ENCODE measurements at places on chromosomes 13 and 19. TPM values are rescaled to one million over a fixed set of nuclear protein-coding genes. Genes with fewer than 3 reads are reported as not detected.
A peak's percentile ranks its signal among the peaks of the same experiment; 100 is the strongest.

- no peaks in the 10 kb centered on the region for H3K27me3 ChIP-seq
- no peak overlapping the region for H3K27ac ChIP-seq
- H3K4me1 ChIP-seq: no peaks in the 10 kb centered on the region
- no peaks in the 10 kb centered on the region for H3K36me3 ChIP-seq
Observed at GRCh38 chr13:58266271-58266670, 634.7 kb downstream of the PCDH17 start.

- peaks cover 9% of the 10 kb centered on the region for H3K4me1 ChIP-seq
- no peak overlapping the region for H3K27ac ChIP-seq
- no peak for DNase-seq
- no peaks in the 10 kb centered on the region for H3K36me3 ChIP-seq
Observed at GRCh38 chr13:97266332-97266731, 44.2 kb downstream of the MBNL2 start.

DNA sequence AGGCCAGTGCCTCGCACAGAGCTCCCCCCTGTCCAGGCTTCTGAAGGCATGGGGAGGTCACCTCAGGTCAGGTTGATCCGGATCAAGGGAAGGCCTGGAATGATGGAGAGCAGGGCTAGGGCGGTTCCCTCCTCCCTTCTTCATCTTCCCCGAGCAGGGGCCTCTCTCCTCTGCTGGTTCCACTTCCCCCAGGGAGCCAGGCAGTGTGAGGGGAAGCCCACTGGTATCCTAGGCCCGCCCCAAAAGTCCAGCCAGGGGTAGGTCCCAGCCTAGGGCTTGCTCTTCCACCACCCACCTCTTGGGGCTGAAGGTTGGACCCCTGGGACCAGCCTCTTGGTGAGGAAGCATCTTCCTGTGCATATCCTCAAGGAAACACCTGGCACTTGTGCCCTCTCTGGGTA, 16.4 kb upstream of the PRR19 start:
- peaks cover 55% of the 10 kb centered on the region for H3K4me1 ChIP-seq
- H3K27ac ChIP-seq: peak overlapping the region; percentile 48
- no peak for DNase-seq

GRCh38 chr13:46810440-46810839, 13.5 kb upstream of the ESD start:
- H3K4me3 ChIP-seq: no peak overlapping the region
- no peak overlapping the region for H3K27ac ChIP-seq
- no peak for DNase-seq
- no peaks in the 10 kb centered on the region for H3K27me3 ChIP-seq
- H3K4me1 ChIP-seq: no peaks in the 10 kb centered on the region

- no peak overlapping the region for H3K4me3 ChIP-seq
- H3K27ac ChIP-seq: no peak overlapping the region
- no peak for DNase-seq
- peaks cover 38% of the 10 kb centered on the region for H3K36me3 ChIP-seq
- H3K27me3 ChIP-seq: no peaks in the 10 kb centered on the region
- no peaks in the 10 kb centered on the region for H3K4me1 ChIP-seq
Observed at GRCh38 chr19:52115526-52116053, 20.0 kb upstream of the ZNF841 start.

- no peak overlapping the region for H3K4me3 ChIP-seq
- no peaks in the 10 kb centered on the region for H3K36me3 ChIP-seq
- DNase-seq: no peak
- no peaks in the 10 kb centered on the region for H3K4me1 ChIP-seq
- no peak overlapping the region for H3K27ac ChIP-seq
Observed at GRCh38 chr13:22757530-22758120, 423.2 kb upstream of the SGCG start.

DNA sequence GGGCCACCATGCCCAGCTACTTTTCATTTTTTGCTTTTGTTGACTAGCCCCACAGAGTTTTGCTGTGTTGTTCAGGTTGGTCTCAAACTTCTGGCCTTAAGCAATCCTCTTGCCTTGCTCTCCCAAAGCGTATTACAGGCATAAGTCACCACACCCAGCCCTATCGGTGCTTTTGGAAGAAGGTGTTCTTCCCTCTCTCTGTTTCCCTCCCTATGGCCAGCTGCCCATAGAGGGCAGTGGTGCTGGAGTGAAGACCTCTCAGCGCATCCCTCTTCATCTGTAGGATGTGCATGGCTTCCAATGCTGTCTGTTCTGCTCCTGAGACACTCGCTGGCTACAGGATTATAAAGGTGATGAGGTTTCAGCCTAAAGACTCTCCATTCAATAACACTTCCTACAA, 1.3 kb upstream of the CD22 start:
- no peak for DNase-seq
- H3K4me1 ChIP-seq: peaks cover 3% of the 10 kb centered on the region
- H3K27ac ChIP-seq: no peak overlapping the region
- H3K27me3 ChIP-seq: peaks cover 36% of the 10 kb centered on the region

GRCh38 chr13:24861617-24862362, 97.8 kb downstream of the RNF17 start:
- H3K36me3 ChIP-seq: no peaks in the 10 kb centered on the region
- no peak for DNase-seq
- H3K4me3 ChIP-seq: no peak overlapping the region

GRCh38 chr19:37519890-37520289, 13.2 kb downstream of the ZNF793 start:
- no peaks in the 10 kb centered on the region for H3K4me1 ChIP-seq
- H3K27ac ChIP-seq: no peak overlapping the region
- H3K36me3 ChIP-seq: peaks cover 3% of the 10 kb centered on the region
- DNase-seq: no peak
- H3K27me3 ChIP-seq: no peaks in the 10 kb centered on the region

DNA sequence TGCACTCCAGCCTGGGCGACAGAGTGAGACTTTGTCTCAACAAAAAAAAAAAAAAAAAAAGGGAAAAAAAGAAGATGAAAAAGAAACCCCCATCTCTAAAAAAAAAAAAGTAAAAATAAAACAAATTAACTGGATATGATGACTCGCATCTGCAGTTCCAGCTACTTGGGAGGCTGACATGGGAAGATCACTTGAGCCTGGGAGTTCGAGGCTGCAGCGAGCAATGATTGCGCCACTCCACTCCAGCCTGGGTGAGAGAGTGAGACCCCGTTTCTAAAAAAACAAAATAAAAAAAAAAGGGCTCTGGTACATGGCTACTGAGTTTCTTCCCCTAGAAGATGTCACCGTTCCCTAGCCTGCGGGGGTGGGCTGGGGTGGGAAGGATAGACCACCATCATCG, 2.4 kb upstream of the CATSPERG start:
- peaks cover 2% of the 10 kb centered on the region for H3K36me3 ChIP-seq
- H3K27me3 ChIP-seq: no peaks in the 10 kb centered on the region
- no peak overlapping the region for H3K4me3 ChIP-seq
- DNase-seq: no peak
- no peak overlapping the region for H3K27ac ChIP-seq

DNA sequence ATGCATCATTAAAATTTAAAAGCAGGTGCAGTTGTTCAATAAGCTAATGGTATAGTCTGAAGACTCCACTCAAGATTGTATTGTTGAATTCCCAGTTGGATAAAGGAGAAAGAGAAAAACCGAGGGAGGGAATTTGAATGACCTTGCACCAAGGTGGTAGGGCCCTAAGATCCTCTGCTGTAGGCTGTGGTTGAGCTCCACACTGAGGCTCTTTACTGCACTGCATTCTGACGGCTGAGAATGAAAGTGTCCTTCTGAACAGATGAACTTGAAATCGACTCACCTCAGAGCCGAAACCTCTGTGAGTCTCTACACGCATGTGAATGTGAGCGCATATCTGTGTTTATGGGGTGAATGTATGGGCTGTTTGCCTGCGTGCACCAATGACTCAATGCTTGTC, 388.9 kb upstream of the DACH1 start:
- H3K27me3 ChIP-seq: no peaks in the 10 kb centered on the region
- H3K27ac ChIP-seq: no peak overlapping the region
- no peaks in the 10 kb centered on the region for H3K36me3 ChIP-seq
- DNase-seq: no peak
- no peaks in the 10 kb centered on the region for H3K4me1 ChIP-seq

GRCh38 chr13:98847780-98848179, 95.3 kb upstream of the SLC15A1 start:
- no peak for DNase-seq
- H3K36me3 ChIP-seq: peaks cover 8% of the 10 kb centered on the region
- H3K27ac ChIP-seq: no peak overlapping the region
- H3K4me1 ChIP-seq: no peaks in the 10 kb centered on the region
- H3K27me3 ChIP-seq: no peaks in the 10 kb centered on the region

DNA sequence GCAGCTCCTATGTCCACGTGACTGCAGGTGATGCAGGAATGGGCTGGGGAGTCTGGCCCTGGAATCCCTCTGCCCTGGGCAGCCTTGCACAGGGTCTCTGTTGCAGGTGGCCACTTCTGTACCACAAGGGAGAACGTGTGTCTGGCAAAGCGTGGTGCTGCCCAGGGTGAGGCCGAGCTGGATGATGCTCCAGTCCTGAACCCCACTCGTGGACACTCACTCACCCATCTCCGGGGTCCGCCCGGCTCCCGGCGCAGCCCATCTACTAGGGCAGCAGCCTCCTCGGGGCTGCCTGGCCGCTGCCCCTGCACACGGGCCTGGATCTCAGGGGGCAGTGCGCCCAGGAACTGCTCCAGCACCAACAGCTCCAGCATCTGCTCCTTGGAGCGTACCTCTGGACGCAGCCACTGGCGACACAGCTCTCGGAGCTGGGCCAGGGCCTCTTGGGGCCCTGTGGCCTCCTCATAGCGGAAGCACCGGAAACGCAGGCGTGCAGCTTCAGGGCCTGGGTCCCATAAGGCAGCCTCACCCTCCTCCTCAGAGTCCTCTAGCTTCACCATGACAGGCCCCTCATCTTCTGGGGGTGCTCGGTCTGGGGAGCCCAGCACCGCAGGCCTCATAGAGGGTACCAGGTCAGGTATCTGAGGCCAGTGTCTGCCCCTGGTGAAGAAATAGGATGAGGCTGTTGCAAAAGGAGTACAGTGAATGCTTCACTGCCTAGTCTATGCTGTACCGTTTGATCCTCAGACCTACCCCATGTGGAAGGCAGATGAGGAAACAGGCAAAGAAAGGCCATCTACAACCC, 2.2 kb downstream of the MZF1 start:
- H3K4me3 ChIP-seq: no peak overlapping the region
- no peaks in the 10 kb centered on the region for H3K27me3 ChIP-seq
- DNase-seq: no peak
- H3K27ac ChIP-seq: no peak overlapping the region

GRCh38 chr19:7627166-7627565, 2.2 kb downstream of the XAB2 start:
- no peak for DNase-seq
- no peak overlapping the region for H3K4me3 ChIP-seq
- peaks cover 58% of the 10 kb centered on the region for H3K36me3 ChIP-seq
- H3K27ac ChIP-seq: no peak overlapping the region
- H3K4me1 ChIP-seq: peaks cover 45% of the 10 kb centered on the region
- no peaks in the 10 kb centered on the region for H3K27me3 ChIP-seq

DNA sequence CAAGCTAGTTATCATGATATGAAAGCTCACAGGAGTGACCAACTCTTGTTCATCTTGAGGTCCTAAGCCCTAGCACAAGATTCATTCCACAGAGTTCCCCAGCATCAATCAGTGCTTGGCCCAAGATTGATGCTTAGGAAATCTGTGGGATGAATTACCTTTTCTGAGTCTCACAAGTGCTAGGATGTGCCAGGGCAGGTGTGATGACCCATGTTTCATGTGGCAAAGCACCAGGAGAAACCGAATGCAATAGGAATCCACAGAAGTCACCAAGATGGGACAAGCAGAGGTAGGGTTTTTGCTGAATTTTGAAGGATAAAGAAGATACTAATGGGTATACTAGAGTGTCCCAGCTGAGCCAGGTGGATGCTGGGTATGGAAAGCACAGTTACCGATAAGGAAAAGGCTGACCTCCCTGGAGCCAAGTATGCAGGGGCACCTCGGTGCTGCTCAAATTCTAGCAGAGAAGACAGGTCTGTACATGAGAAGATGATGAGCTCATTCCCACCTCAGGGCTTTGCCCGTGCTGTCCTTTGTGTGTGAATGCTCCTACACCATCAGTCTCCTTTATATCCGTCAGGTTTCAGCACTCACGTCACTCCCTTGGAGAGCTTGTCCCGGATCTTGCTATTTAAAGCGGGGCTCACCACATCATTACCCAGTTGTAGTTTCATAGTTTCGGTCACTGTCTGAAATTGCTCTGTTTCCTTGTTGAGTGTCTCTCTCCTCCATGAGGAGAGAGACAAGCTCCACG, 168.9 kb upstream of the TSC22D1 start:
- H3K4me1 ChIP-seq: no peaks in the 10 kb centered on the region
- H3K27ac ChIP-seq: no peak overlapping the region
- no peaks in the 10 kb centered on the region for H3K36me3 ChIP-seq
- no peak for DNase-seq
- no peaks in the 10 kb centered on the region for H3K27me3 ChIP-seq
- H3K4me3 ChIP-seq: no peak overlapping the region

DNA sequence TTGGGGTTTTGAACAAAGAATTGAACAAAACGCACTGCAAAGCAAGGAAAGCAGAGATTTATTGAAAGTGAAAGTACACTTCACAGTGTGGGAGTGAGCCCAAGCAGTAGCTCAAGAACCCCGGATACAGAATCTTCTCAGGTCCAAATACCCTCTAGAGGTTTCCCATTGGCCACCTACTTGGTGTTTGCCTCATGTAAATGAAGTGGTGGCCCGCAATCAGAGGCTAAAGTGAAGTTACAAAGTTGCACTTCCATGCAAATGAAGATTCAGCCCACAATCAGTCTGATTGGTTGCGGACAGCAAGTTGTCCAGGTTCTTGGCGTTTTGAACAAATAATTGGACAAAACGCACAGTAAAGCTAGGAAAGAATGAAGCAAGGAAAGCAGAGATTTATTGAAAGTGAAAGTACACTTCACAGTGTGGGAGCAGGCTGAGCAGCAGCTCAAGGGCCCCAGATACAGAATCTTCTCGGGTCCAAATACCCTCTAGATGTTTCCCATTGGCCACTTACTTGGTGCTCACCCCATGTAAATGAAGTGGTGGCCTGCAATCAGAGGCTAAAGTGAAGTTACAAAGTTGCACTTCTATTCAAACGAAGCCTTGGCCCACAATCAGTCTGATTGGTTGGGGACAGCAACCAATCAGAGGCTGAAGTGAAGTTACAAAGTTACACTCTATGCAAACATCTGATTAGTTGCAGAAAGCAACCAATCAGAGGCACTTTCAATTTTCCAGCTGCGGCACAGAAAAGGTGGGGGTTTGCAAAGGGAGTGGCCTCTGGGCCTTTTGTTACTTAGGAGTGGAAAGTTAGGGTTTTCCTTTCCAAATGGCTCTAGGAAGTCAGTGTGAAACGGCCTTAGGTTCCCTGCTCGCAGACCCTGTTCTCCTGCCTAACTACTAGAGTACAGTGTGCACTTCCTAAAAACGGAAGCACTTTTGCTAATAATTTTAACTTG, 4.8 kb upstream of the TM9SF2 start:
- H3K4me1 ChIP-seq: peaks cover 30% of the 10 kb centered on the region
- peak overlapping the region; percentile 93 for H3K27ac ChIP-seq
- DNase-seq: peak; percentile 64
- H3K27me3 ChIP-seq: no peaks in the 10 kb centered on the region
- H3K36me3 ChIP-seq: no peaks in the 10 kb centered on the region
- H3K4me3 ChIP-seq: peak overlapping the region; percentile 71

GRCh38 chr13:107342747-107343146, 774.8 kb upstream of the ARGLU1 start:
- H3K36me3 ChIP-seq: no peaks in the 10 kb centered on the region
- H3K4me1 ChIP-seq: no peaks in the 10 kb centered on the region
- no peak overlapping the region for H3K27ac ChIP-seq
- H3K4me3 ChIP-seq: no peak overlapping the region
- DNase-seq: no peak

- no peaks in the 10 kb centered on the region for H3K4me1 ChIP-seq
- H3K27me3 ChIP-seq: no peaks in the 10 kb centered on the region
- DNase-seq: no peak
- H3K36me3 ChIP-seq: peaks cover 3% of the 10 kb centered on the region
Observed at GRCh38 chr19:19160461-19161035, 9.5 kb downstream of the MEF2B start.

Gene ADGRL1
- 19.9 TPM for total RNA-seq

Gene NFIC
- 29.1 TPM for total RNA-seq

Gene ZNF222
- total RNA-seq: 5.0 TPM

Gene MPND
- 22.6 TPM for total RNA-seq

Gene TPTE2
- not detected for total RNA-seq

Gene FFAR2
- total RNA-seq: not detected

Gene FXYD7
- 12.6 TPM for total RNA-seq
